ENCODE measurements at places on chromosomes 11 and 22.
A peak's percentile ranks its signal among the peaks of the same experiment; 100 is the strongest.

DNA sequence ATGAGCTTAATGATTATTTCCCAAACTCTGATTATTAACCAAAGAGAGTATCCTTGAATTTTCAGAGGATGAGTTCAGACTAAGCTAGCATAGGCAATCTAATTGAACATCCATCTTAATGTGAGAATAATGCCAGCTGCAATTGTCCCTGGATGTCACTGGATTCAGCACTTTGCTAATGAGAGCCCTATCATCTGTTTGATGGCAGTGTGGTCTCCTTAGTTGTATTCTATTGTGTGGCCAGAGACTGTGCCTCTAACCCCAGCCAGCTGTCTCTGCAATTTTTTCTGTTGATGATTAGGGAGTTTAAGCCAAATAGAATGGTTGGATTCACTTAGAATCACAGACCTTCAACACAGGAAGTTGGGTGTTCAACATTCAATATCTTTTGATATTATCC is 1249.5 kb downstream of the FAM181B start:
- DNase-seq: peak; percentile 28

DNA sequence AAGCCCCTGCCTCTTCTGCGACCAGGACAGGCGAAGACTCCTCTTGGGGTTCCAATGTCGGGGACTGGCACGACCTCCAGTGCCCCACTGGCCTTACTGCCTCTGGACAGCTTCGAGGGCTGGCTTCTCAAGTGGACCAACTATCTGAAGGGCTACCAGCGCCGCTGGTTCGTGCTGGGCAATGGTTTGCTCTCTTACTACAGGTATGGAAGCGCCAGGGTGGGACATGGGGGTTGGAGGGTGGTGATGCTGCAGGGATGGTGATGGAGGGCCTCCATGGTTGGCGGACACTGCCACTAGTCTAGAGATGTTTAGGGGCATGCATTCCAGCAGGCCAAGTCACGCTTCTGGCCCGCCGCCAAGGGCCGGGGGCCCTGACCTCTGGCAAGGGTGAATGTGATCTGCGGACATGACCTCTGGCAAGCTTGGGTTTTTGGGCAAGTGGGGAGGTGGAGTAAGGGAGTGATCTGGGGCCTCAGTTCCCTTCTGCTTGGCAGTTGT is 727 bp downstream of the OSBP2 start:
- DNase-seq: no peak

GRCh38 chr11:35852056-35852455 is 91.8 kb upstream of the LDLRAD3 start:
- DNase-seq: no peak

GRCh38 chr11:33551051-33551450 is 149.6 kb downstream of the C11orf91 start:
- no peak for DNase-seq

- DNase-seq: no peak
Observed at GRCh38 chr11:13260201-13260962, 17.2 kb upstream of the BMAL1 start.

DNA sequence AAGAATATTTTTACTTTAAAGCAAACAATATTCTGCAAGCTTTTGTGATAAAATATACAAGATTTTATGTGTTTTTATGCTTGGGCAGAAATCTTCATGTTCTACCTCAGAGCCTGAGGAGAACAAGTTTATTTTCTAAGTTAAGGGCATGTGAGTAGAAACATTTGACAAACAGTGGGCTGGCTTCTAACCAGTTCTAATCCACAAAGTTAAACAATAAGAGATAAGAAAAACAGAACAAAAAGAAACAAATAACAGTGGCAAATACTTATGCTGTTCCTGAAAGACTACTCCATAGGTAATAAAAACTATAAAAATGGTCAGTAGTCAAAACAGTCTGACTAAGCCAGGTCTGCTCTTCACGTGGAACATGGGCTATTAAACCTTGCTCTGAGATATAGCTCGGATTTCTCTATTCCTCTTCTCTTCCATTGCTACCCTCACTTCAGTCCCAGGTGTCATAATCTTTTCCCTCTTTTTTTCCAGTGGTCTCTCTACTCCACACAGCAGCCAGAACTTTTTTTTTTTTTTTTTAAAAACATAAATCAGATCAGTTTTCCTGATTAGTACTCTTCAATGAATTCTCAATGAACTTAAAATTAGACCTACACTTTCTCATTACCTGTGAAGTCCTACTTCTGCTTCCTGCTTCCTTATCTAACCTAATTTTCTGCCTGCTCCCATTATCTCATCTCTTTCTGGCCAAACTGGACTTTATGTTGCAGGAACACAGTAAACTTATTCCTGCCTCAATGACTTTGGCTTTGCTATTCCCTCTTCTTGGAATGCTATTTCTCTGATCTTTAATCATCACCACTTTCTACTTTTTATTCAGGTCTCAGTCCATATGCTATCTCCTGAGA is 671.1 kb upstream of the CCDC90B start:
- DNase-seq: no peak

GRCh38 chr11:97332271-97332670 is 942.5 kb downstream of the JRKL start:
- no peak for DNase-seq

- peak; percentile 84 for DNase-seq
Observed at GRCh38 chr11:122215244-122215992, 99.4 kb upstream of the BLID start.

DNA sequence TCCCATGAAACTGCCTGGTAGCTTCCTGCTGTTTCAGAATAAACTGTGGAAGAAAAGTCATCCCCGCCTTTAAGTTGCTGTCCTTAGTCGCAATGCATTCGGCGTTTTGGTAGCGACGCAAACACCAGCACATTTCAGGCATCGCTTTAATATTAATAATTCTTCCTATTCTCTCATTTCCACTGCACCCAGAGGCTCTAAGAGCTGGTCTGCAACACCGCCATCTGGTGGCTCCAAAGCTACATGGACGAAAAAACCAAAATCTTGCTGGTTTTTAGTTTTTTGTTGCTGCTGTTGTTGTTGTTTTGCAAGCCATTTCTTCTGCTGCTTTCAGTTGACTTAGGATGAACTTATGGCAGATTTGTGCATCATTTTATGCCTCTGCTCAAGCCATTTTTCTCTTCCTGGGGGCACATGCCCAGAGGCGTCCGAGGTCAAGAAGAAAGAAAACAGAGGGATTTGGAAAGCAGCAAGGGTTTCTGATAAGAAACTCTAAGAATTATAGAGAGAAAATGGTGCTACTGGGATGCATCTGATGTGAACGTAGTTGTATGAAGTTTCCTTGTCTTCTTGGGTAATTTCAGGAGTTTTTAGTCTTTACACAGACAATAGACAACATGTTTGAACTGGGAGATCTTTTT is 345.4 kb upstream of the KIRREL3 start:
- DNase-seq: peak; percentile 56

DNA sequence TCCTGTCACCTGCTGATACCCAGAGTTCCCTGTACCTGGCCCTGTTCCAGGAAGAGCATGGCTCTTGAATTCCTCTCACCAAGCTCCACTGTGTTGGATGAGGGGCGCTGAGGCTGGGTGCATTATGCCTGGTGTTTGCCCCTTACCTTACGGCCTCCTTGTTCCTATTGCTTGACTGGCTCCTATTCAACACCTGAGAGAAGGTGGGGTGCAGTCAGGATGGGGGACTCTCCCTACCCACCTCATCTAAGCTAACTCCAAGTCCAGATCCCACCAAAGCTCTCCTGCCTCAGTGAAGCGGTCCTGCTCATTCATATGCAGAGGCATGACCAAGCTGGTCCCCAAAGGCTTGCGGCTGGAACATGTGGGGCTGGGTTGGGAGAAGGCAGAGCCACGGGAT is 35.8 kb upstream of the RIC3 start:
- DNase-seq: no peak

DNA sequence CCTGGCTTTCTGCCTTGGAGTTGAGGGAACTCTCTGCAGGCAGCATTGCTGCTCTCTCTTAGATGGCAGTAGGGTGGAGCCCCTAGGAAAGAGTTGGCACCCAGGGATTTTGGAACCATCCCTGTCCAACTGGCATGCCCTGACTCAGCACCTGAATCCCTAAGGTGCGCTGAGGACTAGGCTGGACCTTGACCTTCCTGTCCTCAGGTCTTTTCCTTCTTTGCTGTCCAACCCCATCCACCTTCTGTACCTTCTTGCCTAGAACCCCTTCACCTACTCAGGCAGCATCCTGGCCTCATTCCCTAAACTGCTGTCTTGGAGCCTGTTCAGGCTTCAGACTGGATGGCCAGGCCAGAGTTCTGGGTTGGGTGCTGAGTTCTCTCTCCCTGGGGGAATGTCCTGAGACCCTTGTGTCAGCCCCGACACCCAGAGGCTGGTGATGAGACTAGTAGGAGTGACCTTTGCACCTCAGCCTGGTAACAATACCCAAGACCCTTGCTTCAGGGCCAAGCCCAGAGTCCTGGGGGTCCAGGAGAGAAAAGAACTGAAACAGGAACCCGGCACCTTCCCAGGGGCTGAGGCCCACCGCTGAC is 2.5 kb upstream of the POLD4 start:
- DNase-seq: no peak

DNA sequence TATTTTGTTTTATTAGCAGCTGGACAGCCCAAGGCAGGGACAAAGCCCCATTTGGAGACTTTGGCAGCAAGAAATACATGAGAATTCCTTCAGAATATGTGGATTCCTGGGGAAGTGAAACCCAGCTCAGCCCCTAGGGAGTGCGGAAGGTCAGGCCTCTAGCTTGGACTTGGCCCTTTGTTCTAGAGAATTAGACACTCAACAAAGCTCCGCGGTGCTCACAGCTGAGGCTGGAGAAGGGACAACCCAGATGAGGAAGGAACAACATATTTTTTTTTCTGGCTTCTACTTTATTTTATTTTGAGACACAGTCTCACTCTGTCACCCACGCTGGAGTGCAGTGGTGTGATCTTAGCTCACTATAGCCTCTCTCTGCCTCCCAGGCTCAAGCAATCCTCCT is 44.7 kb upstream of the SEPTIN5 start:
- no peak for DNase-seq

DNA sequence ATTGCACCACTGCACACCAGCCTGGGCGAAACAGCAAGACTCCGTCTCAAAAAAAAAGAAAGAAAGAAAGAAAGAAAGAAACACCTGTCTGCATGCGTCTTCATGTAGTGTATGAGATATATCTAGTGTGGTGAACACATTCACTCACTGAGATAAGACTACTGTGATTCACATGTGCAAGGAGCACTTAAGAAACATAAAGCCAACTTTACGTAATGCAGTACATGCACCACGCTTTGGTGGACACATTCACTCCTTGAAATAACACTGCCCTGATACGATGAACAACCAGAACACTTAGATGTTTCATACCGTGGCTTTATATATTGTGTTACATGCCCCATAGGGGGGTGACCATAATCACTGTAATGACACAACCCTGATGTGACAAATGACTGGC is 96.0 kb downstream of the MICAL3 start:
- DNase-seq: no peak

DNA sequence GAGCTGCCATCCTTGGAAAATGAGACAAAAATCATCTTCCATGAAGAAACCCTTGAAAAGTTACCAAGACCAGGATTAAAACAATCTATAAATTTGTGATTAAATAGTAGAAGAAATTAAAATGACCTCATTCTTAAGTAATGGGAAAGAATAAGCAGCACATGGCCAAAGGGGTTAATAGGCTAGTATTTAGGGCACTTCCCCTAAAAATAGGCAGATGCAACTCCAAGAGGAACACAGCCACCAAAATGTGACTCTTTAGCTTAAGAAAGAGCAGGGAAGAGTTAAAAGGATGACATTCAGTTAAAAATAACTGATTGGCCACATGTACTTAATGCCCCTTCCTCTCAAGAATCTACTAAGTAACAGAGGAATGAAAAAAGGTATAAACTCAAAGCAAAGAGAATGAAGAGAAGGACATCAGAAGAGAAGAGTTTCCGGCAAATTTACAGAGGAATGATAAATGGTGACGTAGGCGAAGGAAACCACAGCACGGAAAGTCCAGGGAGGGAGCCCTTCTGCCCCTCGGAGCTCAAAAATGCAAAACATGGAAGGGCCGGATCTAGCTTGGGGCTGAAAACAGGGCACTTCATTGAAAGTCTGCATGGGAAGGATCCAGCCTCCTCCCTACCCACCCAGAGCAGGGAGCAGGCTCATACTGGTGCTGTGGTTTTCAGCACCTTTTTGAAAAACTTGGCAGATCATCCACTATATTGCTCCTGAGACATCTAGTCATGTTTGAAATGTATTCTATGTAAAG is 17.8 kb downstream of the SCUBE2 start:
- no peak for DNase-seq

Data from A673 (cell line).